ENCODE measurements at places on chromosomes 6 and 20. TPM values are rescaled to one million over a fixed set of nuclear protein-coding genes. Genes with fewer than 3 reads are reported as not detected.

Gene OR2B6
- not detected for total RNA-seq

Gene CABLES2
- total RNA-seq, result 5.1 TPM

Gene TXLNB
- total RNA-seq, result 0.10 TPM

Gene COL21A1
- total RNA-seq, result not detected

Gene GLP1R
- total RNA-seq, result 0.12 TPM

Gene CDSN
- total RNA-seq, result not detected

Gene FLRT3
- total RNA-seq, result not detected

Gene DSP
- 0.22 TPM for total RNA-seq

GRCh38 chr6:134003542-134003951, 48.9 kb downstream of the SLC2A12 start:
- peaks cover 19% of the 10 kb centered on the region for H3K27me3 ChIP-seq
- no peaks in the 10 kb centered on the region for H3K4me1 ChIP-seq
- H3K4me3 ChIP-seq, result no peak overlapping the region

DNA sequence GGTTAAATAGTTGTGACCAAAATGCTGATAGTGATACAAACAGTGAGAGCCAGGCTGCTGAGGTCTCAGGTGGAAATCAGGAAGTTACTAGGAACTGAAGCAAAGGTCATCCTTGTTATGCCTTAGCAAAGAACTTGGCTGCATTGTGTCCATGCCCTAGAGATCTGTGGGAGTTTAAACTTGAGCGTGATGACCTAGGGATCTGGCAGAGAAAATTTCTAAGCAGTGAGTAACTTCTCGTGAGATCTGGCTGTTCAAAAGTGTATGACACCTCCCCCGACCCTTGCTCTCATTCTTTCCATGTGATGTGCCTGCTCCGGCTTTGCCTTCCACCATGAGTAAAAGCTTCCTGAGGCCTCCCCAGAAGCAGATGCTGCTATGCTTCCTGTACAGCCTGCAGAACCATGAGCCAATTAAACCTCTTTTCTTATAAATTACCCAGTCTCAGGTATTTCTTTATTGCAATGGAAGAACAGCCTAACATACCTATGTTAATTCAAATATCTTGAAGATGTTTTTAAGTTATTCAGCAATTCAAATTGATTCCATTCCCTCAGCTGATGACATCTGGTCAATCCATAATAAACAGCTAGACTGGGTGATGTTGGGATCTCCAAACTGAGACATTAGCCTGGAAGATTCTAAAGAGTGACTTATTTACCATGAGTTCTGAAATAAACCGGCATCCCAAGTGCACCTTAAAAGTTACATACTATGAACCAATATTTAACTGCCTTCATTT, 33.8 kb downstream of the KIF16B start:
- no peaks in the 10 kb centered on the region for H3K27me3 ChIP-seq
- no peak overlapping the region for H3K4me3 ChIP-seq
- no peak for DNase-seq
- H3K4me1 ChIP-seq, result peaks cover 14% of the 10 kb centered on the region
- H3K36me3 ChIP-seq, result peaks cover 8% of the 10 kb centered on the region

DNA sequence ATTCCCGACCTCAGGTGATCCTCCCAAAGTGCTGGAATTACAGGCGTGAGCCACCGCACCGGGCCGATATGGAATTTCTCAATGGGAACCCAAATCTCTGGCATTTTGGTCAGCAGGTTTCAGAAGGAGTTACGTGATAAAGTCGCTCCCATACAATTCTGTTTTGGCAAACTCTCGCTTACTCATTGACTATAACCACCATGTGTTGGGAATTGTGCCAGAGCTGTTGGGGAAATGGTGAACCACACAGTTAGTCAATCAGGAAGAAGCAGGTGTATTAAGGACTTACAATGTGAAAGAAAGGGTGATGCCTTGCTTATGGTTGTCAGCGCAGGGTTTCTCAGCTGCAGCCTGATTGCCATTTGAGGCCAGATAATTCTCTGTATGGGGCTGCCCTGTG, 410.5 kb downstream of the QKI start:
- peaks cover 7% of the 10 kb centered on the region for H3K27me3 ChIP-seq
- H3K27ac ChIP-seq, result no peak overlapping the region
- no peak overlapping the region for H3K4me3 ChIP-seq

- DNase-seq, result no peak
- no peaks in the 10 kb centered on the region for H3K36me3 ChIP-seq
- H3K4me1 ChIP-seq, result no peaks in the 10 kb centered on the region
- no peaks in the 10 kb centered on the region for H3K27me3 ChIP-seq
- H3K4me3 ChIP-seq, result no peak overlapping the region
- no peak overlapping the region for H3K27ac ChIP-seq
Measured at GRCh38 chr20:47765271-47765670, 20.0 kb downstream of the SULF2 start.

- peaks cover 3% of the 10 kb centered on the region for H3K4me1 ChIP-seq
- no peak overlapping the region for H3K27ac ChIP-seq
- DNase-seq, result no peak
Measured at GRCh38 chr6:5164092-5164491, 79.0 kb downstream of the PPP1R3G start.

DNA sequence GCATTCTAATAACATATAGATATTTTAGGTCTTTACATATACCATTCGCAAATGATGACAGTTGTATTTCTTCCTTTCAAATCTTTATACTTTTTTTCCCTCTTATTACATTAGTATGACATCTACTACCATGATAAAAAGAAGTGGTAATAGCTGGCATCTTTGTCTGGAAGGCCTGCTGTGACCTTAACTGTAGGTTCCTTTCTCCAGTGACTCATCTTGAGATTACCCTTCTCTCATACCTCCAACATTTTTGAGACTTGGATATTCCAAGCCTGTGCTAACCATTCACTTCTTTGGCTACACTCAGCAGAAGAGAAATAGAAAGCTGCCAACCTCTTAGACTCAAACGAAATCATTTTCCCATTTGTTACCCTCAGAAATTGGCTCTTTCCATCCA, 30.3 kb downstream of the ZKSCAN8 start:
- DNase-seq, result no peak
- H3K27ac ChIP-seq, result no peak overlapping the region
- peaks cover 17% of the 10 kb centered on the region for H3K27me3 ChIP-seq
- no peak overlapping the region for H3K4me3 ChIP-seq
- no peaks in the 10 kb centered on the region for H3K36me3 ChIP-seq

DNA sequence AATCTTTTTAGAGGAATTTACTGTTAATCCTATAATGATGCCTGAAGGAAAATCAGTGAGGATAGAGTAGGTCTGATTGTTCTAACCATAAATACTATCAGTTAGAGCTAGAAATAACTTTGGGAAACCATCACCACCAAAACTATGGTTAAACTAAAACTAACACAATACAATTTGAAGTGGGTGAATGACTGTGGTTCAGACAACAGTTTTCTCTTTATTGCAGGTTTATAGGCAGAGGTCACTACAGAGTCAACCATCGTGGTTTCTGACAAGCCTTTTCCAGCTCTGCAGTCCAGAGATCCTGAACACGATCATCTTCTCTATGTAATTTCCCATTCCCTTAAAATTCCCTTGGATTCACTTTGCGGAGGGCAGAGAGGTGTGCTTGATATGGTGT, 134.3 kb downstream of the IBTK start:
- no peaks in the 10 kb centered on the region for H3K4me1 ChIP-seq
- no peak for DNase-seq
- H3K27ac ChIP-seq, result no peak overlapping the region
- no peaks in the 10 kb centered on the region for H3K36me3 ChIP-seq

DNA sequence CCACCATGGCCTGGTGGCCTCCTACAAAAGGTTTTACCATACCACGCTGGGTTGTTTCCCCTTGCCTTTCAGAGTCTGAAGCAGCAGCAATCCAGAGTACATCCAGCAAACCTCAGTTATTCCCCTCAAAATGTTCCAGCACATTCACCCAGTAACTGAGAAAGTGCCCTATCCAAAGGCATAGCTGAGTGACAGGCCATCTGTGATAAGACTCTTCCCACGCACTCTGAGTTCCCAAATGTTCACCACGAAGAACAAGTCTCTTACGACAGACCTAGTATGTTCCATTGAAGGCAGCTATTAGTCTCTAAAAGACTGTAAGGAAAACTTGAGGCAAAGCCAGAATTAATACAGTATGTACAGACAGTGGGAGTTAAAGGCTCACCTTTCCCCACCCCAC, 31.6 kb upstream of the C20orf144 start:
- H3K27ac ChIP-seq, result no peak overlapping the region
- no peak overlapping the region for H3K4me3 ChIP-seq
- no peaks in the 10 kb centered on the region for H3K27me3 ChIP-seq

DNA sequence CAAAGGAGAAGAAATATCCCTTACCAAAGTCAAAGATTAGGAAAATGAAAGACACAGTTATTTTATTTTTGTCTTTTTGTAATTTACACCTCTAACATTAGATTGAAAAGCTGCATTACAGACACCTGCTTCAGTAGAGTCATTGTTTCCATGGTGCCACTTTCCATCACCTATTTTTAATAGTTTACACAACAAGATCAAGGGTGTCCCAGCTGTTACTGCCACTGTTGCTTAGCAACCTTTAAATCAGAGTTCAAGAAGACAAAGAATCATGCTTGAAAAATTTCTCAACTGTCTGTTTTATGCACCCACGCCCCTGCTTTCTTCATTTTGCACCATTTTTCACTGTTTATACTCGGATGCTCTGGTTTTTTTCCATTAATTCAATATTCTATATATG, 668.2 kb upstream of the GJE1 start:
- H3K27me3 ChIP-seq, result no peaks in the 10 kb centered on the region
- H3K36me3 ChIP-seq, result no peaks in the 10 kb centered on the region
- no peak for DNase-seq
- no peak overlapping the region for H3K27ac ChIP-seq
- H3K4me3 ChIP-seq, result no peak overlapping the region
